ENCODE measurements at places on chromosomes 3 and 15.

DNA sequence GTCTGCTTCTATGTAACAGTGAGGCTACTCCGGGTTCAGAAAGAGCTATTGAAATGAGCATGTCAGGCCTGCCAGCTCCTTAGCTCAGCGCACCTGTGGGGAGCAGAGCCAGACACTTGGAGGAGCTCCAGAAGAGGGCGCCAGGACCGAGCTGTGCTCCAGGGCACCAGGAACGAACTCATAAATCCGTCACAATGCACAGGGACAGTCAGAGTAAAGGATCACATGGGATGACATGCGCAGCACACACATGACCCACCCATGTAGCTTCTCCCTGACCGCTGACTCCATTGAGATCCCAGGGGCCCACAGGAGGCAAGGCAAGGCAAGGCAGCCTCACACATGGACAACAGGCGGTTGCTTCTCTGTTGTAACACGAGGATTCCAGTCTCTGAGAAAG is 26.0 kb upstream of the GNB5 start:
- peak; percentile 35 for DNase-seq

- no peak for DNase-seq
Measured at GRCh38 chr15:48595981-48596380, 49.5 kb downstream of the FBN1 start.

- peak; percentile 88 for DNase-seq
Measured at GRCh38 chr15:88657326-88658069, 18.7 kb downstream of the ISG20 start.

DNA sequence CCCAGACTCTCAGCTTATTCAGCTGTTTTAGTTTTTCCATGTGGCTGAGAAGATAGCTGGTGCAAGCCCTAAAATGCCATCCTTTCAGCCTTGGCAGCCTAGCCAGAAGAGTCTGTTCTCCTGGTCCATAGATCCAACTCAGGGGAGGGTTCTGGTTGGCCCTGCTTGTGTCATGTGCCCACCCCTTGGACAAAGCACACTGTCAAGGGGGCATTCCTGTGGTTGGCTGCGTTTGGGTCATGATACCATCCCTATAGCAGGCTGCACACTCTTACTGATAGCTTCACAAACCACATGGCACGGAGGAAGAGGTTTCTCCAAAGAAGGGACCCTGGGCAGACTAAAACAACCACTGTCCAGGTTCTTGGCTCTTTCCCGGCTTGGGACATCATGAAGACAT is 8.4 kb upstream of the FSTL1 start:
- DNase-seq: no peak

- peak; percentile 32 for DNase-seq
Measured at GRCh38 chr3:126316501-126316939, 40.7 kb downstream of the KLF15 start.

DNA sequence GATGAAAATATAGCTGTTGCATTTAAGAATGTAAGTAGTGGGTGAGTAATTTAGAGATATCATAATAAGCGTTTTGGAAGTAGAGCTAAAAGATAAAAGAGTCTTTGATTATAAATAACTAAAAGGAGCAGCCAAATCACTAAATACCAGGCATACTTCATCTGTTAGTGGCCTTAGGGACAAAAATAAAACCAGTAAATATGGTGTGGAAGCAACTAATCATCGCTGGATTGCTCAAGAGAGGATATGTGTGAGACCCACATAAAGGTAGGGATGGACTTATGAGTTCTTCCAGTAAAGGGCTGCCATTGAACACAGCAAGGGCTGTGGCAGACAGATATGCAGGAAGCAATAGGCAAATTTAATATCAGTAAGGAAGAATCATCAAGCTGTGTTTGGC is 356.2 kb downstream of the CNTN4 start:
- no peak for DNase-seq

GRCh38 chr3:143360244-143360643 is 240.7 kb downstream of the CHST2 start:
- no peak for DNase-seq

- DNase-seq: no peak
Measured at GRCh38 chr15:56102441-56102840, 109.0 kb upstream of the NEDD4 start.

- no peak for DNase-seq
Measured at GRCh38 chr15:43985976-43986680, 159.3 kb downstream of the WDR76 start.

DNA sequence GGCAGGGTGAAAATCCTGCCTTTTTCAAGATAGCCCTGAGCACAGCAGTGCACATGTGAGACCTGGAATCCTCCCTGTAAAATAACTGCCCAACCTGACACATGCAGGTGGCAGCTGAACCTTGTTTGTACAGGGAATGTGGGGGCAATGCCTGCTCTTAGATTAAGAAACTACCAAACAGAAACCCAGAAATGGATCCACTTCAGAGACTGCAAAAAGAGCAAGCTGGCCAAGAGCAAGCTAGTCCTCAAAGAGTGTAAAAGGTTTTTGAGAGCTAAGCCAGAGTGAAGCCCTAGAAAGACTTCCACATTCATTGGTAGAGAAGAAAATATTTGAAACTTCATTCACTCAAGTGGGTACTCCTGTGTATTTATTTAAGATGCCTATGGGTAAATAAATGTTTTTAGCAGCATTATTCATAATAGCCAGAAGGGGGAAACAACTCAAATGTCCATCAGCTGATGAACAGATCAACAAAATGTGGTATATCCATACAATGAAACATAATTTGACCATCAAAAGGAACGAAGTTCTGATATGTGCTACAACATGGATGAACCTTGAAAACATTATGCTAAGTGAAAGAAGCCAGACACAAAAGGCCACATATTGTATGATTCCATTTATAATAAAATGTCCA is 96.0 kb upstream of the TSC22D2 start:
- no peak for DNase-seq

DNA sequence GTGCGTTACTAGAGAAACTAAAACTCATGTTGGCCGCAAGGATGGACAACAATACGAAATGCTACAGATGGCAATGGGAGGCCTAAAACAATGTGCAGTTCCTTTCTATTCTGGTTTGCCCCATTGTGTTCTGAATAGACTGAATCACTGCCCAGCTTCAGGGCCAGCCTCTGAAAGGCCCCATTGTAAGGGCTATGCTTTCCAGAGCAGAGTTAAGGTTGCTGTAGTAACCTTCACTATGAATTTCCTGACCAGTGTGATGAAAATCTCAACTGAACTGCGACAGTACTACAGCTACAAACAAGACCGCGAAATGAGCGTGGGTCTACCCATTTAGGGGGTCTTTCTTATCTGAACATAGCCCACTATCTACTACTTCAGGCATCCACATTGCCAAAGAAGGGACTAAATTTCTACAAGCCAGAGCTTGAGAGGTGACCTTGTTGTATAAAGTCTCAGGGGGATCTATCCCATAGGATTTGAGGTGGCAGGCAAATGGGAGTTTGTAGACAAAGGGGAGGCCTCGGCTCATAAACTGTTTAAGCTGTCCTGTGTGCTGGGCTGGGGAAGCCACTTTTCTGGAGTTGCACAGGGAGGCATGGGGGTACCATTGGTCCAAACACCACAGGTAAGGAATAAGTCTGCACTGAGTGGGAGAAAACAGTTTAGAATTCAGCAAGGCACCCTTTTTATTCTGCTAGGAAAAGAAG is 80.1 kb downstream of the MYO1E start:
- DNase-seq: no peak

DNA sequence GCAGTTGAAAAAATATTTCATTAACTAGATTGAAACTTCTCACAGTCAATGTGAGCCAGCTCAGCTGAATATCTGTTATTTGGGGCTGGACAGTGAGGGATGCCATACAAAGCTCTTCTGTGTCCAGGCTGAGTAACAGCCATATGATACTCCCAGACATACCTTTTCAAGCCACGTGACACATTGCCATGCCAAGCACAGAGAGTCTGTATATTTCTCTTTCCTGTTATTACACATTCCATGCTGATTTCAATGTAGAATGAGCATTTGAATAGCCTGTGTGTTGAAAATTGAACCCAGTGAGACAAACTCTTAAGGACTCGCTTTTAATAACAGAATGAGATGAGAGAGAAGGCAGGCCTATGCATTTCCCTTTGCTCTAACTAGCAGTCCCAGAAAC is 334.7 kb upstream of the RASGRP1 start:
- no peak for DNase-seq

GRCh38 chr3:114308830-114309229 is 15.0 kb downstream of the TIGIT start:
- DNase-seq: no peak

DNA sequence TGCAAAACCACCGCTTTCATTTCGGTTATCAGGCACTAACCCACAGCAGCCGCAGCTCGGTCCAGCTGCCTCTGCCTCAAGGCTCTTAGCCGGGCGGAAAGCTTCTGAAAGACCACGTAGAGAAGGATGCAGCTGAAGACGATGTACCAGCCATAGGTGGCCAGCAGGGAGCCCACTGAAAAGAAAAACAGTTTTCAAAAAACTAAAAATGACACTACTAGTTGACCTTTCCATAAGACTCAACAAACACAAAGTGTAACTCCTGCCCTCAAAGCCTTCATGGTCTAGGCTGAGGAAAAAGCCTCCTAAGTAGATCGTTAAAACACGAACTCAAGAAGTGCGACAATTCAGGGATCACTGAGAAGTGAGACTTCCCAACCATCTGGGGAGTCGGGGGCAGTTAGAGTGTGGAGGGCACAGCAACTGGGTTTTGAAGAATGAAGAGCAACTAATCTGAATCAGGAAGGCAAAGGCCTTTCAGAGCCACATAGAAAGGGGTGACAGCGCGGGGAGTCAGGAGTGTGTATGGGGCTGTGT is 716 bp downstream of the SELENOS start:
- DNase-seq: peak; percentile 42

- DNase-seq: no peak
Measured at GRCh38 chr15:23561914-23562313, 3.6 kb upstream of the MKRN3 start.

GRCh38 chr3:48997714-48998637 is 7.9 kb downstream of the P4HTM start:
- DNase-seq: peak; percentile 79

DNA sequence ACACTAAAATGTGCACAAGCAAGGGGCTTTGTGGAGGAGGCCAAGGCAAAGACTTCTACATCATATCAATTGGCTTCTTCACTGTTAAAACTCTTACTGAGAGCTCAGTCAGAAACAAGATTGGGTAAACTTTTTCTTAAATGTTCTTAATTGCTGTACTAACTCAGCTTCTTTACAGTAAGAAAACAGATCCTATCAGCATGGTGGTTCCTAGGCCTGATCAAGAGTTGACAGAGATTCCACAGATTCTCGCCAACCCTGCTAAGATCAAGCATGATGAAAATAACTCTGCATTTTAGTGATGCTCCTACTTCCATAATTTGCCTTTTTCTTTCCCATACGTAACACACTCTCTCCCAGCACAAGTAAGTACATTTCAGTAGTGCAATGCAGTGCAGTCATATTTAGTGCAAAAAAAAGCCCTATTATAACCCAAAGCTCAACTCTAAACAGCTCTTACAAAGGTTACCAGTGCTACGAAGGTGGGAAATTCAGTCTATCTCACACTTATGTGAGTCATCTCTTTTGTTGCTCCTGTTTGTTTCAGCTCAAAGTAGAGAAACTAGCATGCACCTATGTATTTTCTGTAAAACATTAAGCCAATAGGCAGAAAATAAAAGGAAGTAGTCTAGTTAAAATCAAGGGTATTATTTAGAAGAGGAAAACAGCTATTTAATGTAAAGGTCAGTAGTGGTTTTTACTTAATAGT is 29.9 kb downstream of the TIGIT start:
- no peak for DNase-seq
